ENCODE measurements at places on chromosomes 3 and 15.

- no peak for DNase-seq
Observed at GRCh38 chr3:14371573-14372474, 30.6 kb upstream of the SLC6A6 start.

DNA sequence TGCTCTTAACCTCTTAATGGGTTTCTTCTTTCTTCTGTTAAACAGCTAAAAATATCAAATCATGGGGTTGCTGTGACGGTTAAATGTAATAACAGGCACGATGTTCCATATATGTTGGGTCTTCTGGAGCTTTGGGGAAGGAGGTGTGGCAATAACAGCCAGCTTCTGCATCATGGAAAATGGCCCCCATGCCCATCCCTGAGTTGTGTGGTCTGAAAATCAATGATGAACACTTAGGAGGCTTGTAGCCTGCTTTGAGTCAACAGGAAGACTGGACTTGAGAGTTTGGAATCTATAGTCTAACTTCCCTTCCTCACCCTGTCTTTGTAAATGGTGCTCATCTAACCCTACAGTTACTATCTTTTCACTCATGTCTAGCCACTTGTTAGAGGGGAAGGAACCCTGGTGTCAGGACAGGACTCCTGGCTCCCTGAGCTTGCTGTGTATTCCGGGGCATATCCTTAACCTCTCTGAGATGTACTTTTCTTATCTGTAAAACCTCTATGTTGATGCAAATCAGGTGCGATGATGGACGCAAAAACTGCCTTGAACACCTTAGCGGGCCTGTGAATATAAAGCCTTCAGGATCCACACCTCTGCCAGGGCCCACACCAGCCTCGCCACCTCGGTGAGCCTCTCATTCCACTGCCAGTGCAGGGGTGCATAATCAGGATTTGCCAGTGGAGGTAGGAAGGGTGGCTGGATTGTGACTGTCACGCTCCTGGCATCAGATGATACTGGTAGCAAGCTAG is 27.5 kb downstream of the SMAD3 start:
- no peak for DNase-seq

DNA sequence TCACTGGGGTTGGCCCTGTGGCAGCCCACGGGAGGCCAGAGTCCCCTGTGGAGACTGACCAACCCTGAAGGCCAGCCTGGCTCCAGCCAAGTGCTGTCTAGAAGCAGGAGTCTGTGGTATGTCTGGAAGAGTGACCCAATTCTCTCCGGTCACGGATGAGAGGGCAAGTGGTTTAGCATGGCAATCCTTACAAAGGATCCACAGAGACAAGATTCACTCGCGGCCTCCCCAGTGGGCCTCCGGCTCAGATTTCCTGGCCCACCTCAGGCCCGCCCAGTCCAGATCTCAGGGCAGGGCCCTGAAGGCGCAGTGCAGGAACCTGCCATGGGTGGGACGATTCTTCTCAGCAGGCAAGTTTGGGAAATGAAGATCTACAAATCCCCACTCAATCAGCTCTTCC is 5.0 kb upstream of the BCL2L10 start:
- no peak for DNase-seq

- no peak for DNase-seq
Observed at GRCh38 chr3:59467476-59467875, 417.7 kb upstream of the CFAP20DC start.

GRCh38 chr3:63043631-63044030 is 168.4 kb upstream of the CADPS start:
- no peak for DNase-seq

DNA sequence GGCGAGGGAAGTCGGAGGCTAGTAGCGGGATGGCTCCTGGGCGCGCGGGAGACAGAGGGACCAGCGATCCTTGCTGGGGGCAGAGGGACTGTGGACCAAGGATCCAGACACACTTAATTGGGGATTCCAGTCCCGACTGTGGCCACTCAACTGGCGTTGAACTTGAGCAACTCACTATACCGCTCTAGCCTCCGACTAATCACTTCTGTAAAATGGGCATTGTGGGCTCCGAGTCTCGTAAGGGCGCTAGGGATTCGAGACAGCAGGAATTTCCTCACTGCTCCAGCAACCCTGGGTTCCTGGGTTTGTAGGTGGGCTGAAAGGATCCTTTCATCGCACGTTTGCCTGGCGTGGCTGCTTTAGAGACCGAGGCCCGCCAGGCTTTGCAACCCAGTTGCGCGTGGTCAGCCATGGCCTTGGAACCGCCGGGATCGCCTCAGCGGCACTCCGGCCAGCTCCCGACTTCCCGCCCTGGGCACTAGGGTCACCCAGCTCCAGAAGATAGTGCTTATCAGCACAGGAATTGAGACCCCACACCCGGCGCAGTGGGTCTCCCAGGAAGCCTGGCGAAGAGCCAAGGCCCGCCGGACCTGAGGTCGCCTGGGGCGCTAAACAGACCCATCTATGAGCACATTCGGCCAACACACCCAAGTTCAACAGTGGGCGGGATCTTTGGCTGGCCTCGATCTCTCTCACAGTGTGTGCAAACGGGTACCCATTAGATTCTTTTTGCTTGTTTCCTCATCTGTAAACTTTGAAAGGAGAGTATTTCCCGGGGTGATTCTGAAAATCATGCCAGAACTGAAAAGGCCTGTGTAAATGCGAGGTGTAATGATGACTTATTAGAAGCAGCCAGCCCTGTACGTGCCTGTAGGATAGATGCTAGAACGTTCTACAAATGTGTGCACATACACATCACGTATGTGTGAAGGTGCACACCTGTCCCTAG is 9.9 kb downstream of the FOXL2 start:
- no peak for DNase-seq

GRCh38 chr3:197521277-197522182 is 34.2 kb downstream of the BDH1 start:
- no peak for DNase-seq

GRCh38 chr3:99250272-99250671 is 348.8 kb upstream of the DCBLD2 start:
- no peak for DNase-seq

GRCh38 chr3:52190294-52191074 is 7.5 kb upstream of the ALAS1 start:
- no peak for DNase-seq

DNA sequence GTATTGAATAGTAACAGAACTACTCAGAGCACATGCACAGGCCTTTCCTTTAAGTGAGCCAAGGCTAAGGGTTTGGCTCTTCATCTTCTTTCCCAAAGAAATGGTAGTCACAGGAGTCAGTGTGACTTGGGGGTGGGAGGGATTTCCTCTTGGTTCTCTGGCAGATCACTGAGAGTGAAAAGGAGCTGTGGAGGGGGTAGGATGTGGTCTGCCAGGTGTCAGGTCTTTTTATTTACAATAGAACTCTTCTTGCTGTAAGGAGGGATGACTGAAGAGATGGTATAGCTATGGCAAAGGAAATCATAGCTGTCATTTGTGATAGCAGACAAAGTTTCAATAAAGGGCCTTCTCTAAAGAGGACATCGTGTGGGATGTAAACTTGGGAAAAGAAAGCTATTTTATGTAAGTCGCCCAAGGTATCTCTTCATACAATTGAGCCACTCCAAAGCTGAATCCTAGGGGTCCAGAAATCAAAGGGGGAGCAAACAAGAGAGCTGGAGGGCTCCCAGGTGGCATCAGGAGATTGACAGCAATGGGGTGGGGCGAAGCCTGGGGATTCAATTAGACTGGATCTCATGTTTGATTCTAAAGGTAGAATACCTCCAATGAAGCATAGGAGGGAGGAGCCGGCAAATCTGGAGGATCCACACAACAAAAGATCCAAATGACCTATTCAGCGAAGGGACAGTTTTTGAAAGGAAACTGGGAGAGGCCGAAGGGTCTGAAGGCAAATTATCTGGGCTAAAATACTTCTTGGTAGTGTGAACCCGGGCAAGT is 20.0 kb upstream of the CHD2 start:
- DNase-seq: no peak

DNA sequence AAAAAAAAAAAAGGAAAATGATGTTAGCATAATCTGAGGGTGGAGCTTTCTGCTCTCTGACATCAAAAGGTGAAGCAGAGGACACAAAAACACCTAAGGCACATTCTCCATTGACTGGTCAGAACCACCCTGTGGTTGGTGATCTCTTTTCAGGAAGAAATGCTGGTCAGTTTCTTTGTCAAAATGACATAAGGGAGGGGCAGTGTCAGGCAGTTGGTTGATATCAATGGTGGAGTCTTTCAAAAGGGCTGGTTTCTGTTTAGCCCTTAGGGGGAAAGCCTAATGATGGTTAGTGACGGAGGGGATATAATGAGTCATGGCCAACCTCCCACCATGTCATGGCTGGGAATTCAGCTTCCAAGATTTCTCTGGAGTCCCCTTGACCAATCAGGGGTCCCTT is 185.9 kb upstream of the GBE1 start:
- no peak for DNase-seq

- DNase-seq: peak; percentile 89
Observed at GRCh38 chr3:99774467-99774866, 43.2 kb upstream of the CMSS1 start.

DNA sequence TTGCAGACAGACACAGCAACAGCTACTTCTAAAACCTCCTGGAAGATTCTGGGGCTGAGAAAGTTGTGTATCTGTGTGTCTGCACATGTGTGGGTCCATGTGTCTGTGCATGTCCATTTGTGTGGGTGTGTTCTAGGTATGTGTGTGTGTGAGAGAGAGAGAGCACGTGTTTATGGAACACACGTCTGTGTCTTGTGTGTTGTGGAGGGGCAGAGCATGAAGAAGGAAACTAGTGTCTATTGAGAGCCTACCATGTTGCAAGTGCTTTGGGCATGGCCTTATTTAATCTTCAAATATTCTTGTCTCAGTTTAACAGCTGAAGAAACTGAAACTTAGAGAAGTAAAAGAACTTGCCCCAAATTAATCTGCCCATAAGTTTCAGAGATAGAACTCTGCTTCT is 327.5 kb downstream of the UACA start:
- no peak for DNase-seq

GRCh38 chr15:57356178-57356577 is 20.1 kb upstream of the CGNL1 start:
- DNase-seq: no peak

DNA sequence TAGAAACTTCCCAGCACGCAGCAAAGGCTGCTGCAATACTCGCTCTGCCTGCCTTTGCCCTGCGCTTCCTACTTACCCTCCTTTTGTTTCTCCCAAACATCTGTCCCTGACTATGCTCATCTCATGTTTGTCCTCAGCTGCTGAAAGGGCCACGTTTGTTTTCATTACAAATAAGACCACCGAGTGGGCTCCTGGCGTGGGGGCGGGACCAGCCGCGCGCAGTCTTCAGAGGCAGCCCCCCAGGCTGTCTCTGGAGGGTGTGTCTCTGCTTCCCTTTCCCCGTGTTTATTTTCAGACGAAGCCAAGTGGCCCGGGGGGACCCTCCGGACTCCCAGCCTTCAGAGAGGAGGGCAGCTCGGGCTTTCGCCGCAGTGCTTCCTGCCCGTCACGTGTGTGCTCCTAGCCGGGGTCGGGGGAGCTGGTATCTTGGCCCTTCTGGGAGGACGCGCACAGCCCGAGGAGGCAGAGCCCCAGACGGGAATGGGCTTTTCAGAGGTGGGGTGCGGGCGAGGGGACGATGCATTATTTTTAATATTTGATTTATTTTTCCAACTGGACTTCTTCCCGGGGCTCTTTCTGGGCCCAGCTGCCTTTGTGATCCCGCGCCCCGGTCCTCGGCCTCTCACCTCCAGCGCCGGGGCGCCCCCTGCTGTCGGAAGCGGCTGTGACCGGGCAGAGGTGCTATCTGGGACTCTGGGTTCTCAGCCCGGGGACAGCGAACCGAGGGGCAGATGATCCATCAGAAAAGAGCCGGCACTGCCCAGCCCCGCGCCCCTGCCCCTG is 70.0 kb upstream of the CGNL1 start:
- DNase-seq: peak; percentile 77

DNA sequence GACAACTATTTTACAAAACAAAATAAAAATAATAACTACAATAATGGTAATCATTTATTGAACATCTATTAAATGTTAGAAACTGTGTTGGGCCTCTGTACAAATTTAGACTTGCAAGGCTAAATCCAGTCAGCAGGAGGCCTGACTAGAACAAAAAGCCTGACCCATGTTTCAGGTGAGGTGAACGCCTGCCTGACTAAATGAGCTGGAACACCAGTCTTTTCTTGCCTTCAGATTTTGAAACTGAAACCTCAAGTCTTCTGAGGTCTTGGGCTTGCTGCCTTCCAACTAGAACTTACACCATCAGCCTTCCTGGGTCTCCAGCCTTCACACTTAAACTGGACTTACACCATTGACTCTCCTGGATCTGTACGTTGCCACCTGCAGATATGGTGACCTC is 706.9 kb downstream of the TBL1XR1 start:
- DNase-seq: no peak

GRCh38 chr3:17057321-17057720 is 172.6 kb downstream of the PLCL2 start:
- DNase-seq: no peak

DNA sequence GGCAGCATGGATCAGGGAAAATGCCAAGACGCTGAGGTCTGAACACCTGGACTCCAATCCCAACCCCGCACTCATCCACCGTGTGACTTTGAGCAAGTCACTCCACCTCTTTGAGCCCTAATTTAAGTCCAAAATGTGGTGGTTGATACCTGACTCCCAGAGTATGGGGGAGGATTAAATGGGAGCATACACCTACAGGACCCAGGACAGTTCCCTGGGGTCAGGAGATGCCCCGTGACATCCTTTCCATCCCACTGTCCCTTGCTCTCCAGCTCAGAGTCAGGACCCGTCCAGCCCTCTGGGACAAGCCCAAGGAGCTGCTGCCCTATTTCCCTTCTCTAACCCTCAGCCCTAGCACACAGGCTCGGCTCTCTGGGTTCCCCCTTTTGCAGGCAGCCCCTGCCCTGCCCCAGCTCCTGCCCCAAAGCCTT is 276.4 kb downstream of the XXYLT1 start:
- DNase-seq: no peak

GRCh38 chr3:13191016-13191415 is 117.8 kb upstream of the IQSEC1 start:
- DNase-seq: no peak

- DNase-seq: no peak
Observed at GRCh38 chr3:19934098-19934566, at the start of gene EFHB. Gene EFHB (minus strand): TSS chr3:19934217. CDS start chr3:19934018, 199 bp downstream.

DNA sequence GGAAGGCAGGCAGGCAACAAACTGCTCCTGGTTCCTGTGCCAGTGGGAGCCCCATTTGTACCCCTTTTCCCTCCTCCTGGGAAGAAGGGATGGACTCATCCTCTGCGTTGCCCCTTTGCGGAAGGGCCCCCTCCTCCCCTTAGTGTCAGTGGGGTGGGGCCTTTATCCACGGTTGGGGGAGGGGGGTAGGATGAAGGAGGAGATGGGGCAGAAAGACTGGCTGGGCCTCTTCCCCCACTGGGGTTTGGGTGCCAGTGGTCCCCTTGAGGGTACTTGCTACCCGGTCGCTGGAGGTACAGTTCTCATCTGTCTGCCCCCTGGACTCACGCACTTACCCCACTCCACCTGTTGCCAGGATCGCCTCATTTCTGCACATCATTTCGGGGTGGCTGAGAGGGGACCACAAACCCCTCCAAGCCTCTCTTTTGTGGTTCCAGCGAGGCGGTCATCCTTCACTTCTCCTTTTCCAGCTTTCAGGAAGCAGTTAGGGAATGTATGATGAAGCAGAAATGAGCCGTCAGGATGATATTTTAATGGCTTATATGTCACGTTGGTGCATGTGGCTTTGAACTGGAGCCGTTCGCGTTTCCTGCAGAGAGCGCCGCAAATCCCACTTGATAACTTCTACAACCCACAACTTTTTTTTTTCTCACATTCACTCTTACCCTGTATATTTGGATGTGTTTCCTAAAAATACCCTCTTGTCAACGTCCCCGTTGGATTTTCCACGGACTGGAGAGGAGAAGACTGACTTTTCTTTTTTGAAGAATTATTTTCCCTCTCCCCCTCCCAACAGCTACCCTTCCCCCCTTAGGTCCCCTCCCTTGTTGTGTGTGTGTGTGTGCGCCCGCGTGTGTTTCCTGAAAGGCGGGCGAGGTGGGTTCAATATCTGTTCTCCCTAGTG is at the start of gene ZIC4:
Gene ZIC4 (minus strand): TSS at position 516 of the 904 bp plus-strand sequence. CDS start 3,746 bp downstream, outside the sequence.
- DNase-seq: no peak
